Cortex of kidney (tissue), 1 donor: ENCODE measurements at places on chromosomes 3 and 15.
A peak's percentile ranks its signal among the peaks of the same experiment; 100 is the strongest.

DNA sequence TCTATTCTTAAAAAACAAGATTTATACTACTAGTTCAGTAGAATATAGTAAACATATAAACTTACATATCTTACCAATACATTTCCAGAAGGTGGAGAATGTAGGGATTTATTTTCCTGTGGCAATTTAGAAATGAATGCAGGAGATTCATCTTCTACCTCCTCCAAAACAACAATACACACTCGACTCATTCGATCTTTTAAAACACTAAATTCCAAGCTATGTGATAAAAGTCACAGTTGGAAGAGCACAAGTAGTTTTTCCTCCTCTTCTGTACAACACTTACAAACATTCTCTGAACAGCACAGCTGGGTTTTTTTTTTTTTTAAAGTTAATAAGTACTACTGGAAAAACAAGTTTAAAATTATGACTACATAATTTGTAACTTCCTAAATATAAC is 1.4 kb downstream of the ANKRD28 start:
- no peak for DNase-seq

DNA sequence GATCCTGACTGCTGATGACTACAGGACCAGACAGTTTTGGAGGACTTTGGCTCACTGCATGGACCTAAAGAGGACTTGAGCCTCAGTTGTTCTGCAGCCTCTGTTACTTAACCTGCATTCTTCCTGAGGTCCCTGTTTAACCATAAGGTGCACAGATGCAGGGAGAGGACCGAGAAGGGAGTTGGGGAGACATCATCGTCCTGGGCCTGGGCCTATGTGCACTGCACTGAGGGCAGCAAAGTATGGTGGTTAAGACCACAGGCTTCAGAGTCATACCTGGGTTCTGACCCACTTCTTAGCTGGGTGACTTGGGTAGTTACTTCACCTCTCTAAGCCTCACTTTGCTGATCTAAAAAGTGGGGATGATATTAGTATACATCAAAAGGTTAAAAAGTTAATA is 21.9 kb downstream of the KY start:
- no peak for DNase-seq

- DNase-seq = no peak
These were observed 25.8 kb downstream of the CRABP1 start for GRCh38 chr15:78365917-78366316.

DNA sequence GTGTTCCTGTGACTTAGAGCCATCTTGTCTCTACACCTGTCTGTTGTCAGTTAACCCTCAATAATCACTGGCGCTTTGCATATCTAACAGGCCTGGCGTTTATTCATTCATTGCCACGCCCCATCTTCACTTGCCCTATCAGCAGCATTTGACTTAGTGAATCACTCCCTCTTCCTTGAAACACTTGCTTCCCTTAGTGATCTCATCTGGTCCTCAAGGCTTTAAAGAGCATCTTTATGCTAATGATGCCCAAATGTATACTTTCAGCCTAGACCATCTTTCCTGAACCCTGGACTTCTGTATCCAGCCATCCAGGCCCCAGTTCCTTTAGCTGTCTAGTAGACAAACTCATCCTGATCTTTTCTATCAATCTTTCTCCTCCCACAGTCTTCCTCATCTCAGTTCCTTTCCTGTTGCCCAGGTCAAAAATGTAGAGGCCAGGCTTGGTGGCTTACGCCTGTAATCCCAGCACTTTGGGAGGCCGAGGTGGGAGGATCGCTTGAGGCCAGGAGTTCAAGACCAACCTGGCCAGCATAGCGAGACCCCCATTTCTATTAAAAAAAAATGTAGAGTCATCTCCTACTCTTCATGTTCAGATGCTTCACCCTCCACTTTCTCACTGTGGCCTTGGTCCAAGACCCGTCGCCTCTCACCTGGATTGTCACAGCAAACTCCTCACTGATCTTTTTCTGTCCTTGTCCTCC is 1.4 kb upstream of the IGDCC4 start:
- DNase-seq = no peak

DNA sequence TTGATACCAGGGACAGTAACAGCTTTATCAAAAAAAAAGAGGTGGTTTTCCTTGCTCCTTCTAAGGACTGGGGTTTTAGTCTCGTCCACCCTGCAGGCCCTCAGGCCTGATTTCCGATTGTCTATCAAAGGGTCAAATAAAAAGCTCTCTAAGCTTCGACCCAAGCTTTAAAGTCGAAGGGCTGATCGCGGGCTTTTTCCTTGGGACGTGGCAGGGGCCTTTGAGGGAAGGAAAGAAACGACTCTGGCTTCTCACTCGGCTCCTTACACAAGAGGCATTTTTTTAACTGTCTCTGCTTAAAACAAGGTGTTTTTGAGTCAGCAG is 354 bp upstream of the KLHL24 start:
- no peak for DNase-seq

- DNase-seq = no peak
These were observed 22.0 kb upstream of the LEKR1 start for GRCh38 chr3:156803952-156804741.

- no peak for DNase-seq
These were observed 43.4 kb downstream of the HCN4 start for GRCh38 chr15:73325191-73325861.

- DNase-seq = no peak
These were observed 56.0 kb upstream of the MME start for GRCh38 chr3:155024006-155024638.

DNA sequence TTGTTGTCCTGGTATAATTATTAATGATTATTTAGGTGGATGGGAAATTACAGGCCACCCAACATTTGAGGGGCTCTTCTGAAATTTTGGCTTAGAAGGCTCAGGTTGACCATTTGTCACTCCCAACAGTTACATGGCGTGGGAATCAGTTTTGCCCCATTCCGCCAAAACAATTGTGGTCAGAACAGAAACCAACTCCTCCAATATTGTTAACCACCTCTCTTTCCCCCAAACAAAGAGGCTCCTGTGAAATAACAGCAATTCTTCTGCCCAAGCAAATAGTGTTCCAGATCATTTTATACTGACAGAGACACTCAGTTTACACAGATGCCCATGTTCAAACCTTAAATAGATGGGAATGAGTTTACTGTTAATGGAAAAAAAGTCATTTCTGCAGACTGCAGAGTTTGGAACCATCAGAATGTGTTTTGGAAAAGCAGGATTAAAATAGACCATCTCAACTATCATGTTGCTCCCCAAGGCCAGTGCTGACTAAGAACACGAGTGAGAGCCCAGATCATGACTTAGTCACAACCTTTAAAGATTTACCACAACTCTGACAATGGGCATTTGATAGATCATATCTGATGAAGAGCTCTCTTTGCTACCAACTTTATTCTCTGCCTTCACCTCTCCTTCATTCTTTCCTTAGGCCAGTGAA is 102.1 kb downstream of the DUT start:
- no peak for DNase-seq

- no peak for DNase-seq
These were observed 96.4 kb upstream of the NANOGP8 start for GRCh38 chr15:35181538-35181937.

DNA sequence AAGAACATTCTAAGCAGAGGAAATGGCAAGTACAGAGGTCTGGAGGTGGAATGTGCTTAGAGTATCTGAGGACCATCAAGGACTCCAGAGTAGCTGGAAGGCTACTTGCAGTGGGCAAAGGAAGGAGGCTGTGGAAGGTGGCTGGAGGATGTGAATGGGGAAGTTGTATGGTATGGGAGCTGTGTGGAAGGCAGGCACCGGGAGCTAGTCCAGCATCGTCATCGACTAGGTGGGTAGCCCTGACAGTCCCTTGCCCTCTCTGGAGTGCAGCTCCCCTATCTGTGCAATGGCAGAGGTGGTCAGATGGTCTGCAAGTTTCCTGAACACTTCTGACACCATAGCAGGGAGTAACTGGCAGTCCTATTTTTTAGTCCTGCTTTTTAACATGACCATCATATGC is 19.3 kb downstream of the CCDC13 start:
- DNase-seq = no peak

- no peak for DNase-seq
These were observed 1.9 kb downstream of the SCAPER start for GRCh38 chr15:76903251-76903681.

DNA sequence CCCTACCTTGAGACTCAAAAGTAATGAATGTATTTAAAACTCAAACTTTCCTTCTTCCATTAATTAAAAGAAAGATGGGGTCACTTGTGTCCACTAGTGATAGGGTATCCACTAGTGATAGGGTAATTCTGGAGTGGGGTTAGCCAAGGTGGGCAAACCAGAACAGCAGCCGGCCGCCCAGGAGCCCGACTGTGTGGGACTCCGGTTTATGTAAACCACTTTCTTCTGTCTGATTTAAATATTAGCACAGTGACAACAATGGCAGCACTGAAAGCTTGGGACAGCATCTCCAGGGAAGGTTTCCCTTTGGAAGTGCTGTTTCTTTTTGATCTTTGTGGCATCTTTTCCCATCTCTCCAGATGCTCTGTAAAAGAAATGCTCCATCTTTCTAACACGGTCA is 722 bp downstream of the MYZAP start:
- DNase-seq = no peak

DNA sequence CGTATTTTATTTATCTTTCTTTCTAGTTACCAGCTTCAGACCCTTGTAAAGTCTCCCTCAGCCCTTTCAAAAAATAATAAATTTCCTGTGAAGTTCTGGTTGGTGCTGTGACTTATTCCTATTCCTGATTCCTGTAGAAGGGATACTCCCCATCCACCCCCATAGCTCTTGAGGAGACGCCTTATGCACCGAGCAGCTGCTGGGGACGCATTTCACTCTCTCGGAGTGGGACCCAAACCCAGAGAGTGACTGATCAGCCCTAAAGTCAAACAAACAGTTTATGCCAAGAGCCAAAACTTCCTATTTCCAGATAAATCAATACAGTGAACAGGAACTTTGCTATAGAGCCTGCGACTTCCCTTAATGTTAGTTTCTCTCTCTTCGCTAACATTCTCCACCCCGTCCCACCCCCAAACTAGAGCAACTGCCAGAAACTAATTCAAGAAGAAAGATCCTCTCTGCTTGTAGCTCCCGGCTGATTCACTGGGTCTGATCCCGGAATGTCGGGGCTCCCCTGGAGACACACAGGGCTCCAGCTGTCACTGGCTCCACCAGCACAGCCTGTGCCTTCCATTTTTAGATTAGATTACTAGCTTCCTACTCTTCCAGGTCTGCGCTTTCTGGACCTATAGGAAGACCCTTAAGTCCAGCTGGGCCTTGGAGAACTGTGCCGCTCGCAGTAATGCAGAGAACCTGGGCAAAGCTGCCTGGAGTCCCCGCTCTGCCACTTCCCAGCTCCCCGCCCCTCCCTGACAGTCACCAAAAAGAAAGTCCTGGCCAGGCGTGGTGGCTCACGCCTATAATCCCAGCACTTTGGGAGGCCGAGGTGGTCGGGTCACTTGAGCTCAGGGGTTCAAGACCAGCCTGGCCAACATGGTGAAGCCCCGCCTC is 45.2 kb downstream of the KLHL25 start:
- DNase-seq = no peak

DNA sequence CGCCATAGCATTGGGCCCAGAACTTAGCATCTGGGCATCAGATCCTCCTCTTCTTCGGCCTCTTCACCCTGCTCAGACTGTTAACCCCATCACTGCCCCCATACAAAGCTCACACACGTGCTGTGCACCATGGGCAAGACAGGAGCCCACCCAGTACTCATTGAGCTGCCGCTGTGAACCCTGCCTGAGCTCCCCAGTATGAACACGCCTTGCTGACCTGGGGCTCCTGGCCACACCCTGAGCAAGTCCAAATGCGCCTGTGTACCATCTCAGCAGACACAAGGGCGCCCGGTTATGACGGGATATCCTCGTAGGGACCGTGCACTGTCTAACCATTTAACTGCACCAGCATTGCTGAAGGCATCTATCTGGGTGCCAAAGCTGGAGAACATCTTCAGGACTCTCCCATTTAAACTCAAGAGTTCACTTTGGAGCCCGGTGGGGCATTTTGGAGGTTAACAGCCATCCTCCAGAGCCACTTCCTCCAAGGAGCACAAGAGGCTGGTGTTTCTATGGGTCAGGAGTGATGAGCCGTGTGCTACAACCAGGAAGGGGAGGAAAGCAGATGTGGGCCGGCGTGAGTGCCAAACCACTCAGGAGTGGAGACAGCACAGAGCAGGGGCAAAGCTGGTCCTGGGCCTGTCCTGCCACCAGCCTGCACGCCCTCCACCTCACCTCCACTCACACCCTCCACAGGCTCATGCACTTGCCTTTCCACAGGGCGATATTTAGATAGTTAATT is 12.1 kb downstream of the PRR23E start:
- DNase-seq = no peak

DNA sequence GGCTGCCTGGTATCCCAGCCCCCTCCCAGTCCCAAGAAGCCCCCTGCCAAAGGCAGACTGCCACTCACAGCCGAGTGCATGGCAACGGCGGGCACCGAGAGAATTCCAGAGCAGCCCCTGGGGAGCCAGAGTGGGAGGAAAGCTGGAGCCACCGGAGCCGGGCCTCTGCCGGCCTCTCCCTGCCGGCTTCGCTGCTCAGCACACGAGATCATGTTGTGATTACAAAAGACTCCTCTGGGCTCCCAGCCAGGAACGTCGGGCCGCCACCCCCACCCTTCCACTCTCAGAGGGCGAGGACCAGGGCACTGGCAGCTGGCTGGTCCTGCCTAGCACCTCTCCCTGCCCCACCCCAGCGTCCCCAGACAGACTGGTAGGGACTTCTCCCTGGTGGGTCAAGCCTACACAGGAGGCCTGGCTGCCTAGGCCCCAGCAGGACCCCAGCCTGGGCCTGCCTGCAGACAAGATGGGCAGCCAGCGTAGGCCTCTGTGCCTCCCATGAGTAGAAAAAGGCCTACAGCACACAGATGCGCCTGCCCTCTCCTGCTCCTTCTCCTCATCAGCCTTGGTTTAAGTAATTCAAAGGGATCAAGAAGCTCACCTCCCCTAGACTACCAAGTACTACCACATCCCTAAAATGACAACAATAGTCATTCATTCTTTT is at the start of gene CCDC9B:
TSS of gene CCDC9B (minus strand) at position 200 of the 661 bp plus-strand sequence. CDS start at position 80, 120 bp downstream.
- DNase-seq = peak; percentile 27

DNA sequence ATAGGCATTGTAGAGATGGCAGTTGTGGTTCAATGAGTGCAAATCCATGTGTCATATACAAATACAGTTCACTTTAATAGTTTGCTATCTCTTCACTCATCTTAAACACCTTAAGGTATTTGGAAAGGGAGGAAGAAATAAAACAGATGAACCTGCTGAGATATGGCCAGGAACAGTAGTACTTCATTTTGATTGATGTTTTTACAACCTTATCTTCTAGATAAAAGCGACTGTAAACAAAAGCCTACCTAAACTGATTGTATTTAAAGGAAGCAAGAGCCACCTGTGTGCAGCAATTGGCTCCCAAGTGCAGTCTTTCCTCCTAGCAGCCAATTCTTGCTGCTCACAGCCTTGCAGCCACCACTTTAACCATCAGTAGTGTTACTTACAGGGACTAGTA is 217.7 kb downstream of the CDIN1 start:
- no peak for DNase-seq
